ENCODE measurements at places on chromosomes 4 and X. TPM values are rescaled to one million over a fixed set of nuclear protein-coding genes. Genes with fewer than 3 reads are reported as not detected.

GRCh38 chrX:66625525-66625924 is 13.4 kb downstream of the EDA2R start:
- no peak for DNase-seq

DNA sequence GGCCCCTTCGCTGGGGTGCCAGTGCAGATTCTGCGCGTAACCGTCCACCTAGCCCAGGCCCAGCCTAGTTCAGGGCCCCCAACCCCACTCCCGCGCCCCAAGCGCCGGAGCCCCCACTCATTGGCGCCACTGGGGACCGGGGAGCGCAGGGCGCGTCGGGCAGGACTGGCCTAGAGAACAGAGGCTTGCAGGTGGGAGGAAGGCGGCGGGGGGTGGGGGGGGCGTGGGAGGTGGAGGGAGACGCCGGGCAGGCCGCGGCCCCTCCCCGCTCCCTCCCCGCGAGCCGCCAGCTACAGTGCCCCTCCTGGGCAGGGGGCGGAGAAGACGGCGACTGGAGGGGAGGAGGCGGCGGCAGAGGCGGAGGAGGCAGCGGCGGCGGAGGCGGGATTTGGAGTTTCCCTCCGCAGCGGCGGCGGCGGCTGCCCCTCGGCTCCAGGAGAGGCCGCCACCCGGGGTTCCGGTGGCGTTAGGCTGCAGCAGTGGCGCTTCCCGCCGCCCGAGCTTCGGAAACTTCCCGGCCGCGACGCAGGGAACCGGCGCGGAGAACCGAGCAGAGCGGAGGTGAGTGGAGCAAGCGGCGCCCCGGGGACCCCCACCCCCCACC is 4.8 kb upstream of the DUSP9 start:
- peak; percentile 75 for DNase-seq

DNA sequence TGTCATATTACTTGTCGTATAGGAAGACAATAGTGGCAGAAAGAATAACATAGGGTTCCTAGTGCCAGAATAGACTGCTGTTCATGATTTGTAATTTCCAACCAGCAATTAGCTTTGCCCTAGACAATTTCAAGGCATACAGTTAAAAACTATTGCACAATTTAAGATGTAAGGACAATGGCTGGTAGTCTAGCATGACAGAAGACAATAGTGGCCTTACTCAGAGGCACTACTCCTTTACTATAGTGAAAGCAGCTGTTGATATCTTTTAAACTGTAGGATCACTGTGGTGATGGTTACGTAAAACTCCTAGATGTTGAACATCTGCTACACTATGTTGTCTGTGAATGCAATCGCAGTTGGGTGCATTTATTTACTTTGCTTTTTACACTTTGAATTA is 234.5 kb downstream of the RBMX2 start:
- no peak for DNase-seq

- DNase-seq: no peak
These were observed 1.1 kb upstream of the SLBP start for GRCh38 chr4:1713003-1713851.

DNA sequence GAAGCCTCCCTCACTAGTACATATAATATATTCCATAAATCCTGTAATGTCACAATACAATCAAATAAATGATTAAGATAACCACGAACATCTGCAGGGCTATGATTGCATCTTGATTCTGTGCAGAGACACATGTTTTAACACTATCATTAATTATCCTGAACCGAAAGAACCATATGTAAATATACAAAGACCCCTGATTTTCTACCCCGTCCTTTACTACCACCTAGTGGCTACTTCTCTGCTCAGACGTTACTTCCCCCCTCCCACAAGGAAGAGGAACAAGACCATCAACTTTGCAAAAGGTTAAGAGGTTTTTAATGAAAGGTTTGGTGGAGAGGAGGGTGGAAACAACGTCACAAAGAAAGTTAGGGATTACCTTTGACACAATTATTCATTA is 134.0 kb downstream of the COL4A6 start:
- peak; percentile 9 for DNase-seq

DNA sequence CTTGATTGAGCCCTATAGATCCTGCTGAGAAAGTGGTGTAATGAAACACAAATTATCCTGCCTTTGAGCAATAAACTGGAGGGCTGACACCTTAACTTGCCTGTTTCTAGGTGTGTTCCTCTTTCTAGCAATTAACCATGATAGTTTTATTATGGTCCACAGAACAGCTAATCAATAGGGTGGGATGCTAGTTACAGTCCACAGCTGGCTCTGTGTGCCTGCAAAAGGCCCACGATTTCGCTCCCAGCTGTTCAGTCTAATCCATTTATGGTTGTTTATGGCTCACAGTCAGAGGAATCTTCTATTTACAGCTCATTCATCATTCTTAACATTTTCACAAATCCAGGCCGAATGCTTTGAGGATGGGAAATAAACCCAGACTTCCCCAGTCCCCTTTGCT is 674.9 kb downstream of the SMARCA1 start:
- no peak for DNase-seq

GRCh38 chr4:28787947-28788346 is 1927.3 kb downstream of the STIM2 start:
- no peak for DNase-seq

DNA sequence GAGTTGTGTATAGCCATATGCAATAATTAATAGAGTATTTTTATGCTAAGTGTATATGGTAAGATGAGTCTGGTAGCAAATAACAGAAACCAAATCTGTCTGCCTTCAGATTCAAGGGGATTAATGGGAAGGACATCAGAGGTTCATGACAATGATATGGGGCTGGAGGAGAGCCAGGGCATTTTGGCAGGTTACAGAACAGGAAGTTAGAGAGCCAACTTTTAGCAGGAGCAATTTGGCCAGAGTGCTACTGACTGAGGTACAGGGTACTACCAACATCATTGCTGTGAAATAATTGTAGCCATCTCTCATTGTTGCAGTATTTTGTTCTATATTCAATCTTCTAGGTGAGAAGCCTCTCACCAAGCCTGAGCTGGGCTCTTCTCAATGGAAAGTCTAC is 210.9 kb upstream of the FAM47A start:
- DNase-seq: no peak

DNA sequence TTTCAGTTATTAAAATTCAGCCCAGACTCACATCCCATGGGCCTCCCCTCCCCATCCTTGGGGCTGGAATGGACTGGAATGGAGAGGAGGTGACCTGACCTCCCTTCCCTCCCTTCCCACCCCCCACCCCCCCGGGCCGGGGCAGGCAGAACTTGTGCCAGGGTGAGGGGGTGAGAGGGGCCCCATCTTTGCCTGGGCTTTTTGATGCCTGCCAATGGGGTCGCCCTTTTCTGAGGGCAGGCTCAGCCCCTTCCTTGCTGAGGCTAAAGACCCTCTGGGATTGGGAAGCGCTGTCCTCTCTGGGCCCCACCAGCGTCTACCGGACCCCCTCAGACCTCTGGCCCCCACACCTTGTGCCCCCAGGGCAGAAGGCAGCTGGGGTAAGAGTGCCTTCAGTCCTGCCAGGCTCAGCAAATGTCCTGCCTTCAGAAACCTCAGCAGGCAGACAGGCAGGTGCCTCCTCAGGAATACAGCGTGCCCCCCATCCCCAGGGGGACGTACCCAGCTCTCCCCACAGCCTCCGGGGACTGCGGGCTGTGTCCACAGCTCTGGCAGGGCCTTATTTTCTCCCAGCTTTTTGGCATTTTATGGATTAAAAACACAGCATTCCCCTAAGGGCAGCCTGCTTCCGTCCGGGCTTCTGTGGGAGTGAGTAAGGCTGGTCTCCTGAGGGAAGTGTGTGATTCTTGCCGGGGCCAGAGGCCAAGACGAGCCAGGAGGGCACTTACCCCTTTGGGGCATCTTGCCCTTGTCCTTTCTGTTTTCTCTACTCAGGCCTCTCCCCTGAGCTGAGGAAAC is 12.6 kb upstream of the CCNQ start:
- no peak for DNase-seq

DNA sequence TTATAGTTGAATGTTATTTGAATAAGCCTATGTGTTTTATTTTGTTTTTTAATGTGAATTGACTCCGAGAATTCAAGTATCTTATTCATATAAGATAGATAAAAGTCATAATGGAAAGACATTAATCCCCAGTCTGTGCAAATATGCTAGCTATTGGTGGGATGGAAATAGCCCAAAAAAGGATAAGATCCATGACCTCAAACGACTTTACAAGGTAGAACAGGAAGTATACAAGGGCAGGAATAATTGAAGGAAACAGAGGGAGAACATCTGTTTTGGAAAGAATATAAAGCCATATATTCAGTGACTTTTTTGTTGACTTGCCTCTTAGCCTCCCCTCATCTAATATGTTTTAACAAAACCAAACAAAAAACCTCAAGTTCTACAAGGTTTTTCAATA is 9.0 kb downstream of the ABCE1 start:
- no peak for DNase-seq

DNA sequence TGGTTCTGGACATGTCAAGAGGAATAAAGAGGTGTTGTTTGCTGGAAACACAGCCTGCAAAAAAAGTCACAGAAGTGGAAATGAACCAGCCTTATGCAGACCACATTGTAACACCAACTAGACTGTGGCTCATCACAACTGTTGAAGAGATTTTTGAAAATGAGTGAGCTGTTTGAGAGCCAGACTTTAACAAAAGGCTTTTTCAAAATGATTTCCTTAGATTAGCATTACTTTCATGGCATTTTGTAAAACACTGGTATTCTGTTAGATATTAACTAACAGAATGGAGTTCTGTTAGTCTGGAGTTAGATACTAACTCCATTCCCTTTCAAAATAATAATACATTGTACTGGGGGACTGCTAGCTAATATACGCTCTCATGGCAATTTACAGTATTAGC is 60.6 kb upstream of the GABRA2 start:
- no peak for DNase-seq

GRCh38 chrX:100649550-100650356 is 5.8 kb downstream of the SRPX2 start:
- DNase-seq: no peak

Gene NAP1L2
- polyA plus RNA-seq: 0.12 TPM

Gene STBD1
- polyA plus RNA-seq: 1.8 TPM

Gene PCDH18
- polyA plus RNA-seq: 25.0 TPM

Gene IGSF1
- polyA plus RNA-seq: 1.2 TPM

Gene FMR1NB
- polyA plus RNA-seq: not detected

Gene SLC25A43
- polyA plus RNA-seq: 13.2 TPM

All from SK-N-SH (cell line).